ENCODE measurements at places on chromosomes 3 and 15. TPM values are rescaled to one million over a fixed set of nuclear protein-coding genes. Genes with fewer than 3 reads are reported as not detected.

GRCh38 chr3:72538070-72538745 is 310.0 kb downstream of the SHQ1 start:
- no peak overlapping the region for H3K27ac ChIP-seq
- H3K4me1 ChIP-seq: peaks cover 4% of the 10 kb centered on the region
- DNase-seq: no peak
- H3K36me3 ChIP-seq: peaks cover 1% of the 10 kb centered on the region

DNA sequence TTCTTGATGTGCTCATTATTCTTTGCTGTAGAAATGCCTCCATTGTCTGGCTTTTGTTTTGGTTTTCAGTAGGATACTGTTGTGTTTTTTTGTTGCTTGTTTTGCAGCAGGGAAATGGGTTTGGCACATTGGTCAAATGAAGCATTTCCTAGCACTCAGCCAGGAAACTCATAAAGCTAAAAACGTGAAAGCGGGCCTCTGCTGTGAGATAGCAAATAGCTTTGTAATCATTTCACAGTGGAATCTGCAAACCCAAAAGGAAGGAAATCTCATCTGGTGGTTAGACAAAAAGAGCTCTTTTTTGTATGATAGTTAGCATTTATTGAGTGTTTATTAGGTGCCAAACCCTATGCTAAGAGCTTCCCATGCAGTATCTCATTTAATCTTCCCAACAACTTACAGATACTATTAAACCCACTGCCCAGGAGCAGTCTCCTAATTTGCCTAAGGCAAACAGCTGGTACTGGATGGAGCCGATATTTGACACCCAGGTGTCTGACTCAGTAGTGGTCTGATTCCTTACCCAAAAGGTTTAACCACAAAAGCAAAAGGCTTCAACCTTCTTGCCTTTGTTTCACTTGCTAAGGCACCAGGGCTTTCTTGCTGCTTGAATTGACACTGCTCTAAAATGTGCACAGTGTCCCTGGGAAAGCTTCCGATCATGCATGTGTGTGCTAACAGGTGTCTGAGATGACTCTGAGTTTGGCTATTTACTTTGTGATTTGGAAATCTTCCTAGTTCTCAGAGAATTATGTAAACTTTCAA is 527.9 kb upstream of the MDFIC2 start:
- no peaks in the 10 kb centered on the region for H3K27me3 ChIP-seq
- no peaks in the 10 kb centered on the region for H3K36me3 ChIP-seq
- peaks cover 21% of the 10 kb centered on the region for H3K4me1 ChIP-seq
- no peak for DNase-seq
- H3K27ac ChIP-seq: no peak overlapping the region
- H3K4me3 ChIP-seq: no peak overlapping the region

DNA sequence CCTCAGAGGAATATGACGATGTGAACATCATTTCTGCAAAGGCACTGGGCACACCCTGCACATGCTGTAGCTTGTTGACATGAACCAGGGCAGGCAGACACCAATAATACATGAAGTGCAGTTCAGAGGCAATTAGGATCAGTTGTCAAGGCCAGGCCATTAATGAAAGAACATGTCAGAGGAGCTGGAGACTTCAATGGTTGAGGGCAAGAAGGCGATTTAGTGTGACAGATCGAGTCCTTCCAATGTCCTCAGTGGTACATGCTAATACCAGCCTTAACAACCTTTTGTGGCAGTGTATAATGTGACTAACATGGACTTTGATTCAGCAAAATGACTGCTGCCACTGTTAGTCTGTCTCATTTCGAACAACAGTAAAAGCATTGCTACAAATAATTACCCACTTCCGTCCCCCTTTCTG is 205.2 kb upstream of the NANOGP8 start:
- no peak for DNase-seq
- peak overlapping the region; percentile 17 for H3K27ac ChIP-seq
- peaks cover 10% of the 10 kb centered on the region for H3K36me3 ChIP-seq

Gene THBS1
- 367 TPM for total RNA-seq

Gene ADAMTS17
- 42.1 TPM for total RNA-seq

GRCh38 chr15:100769043-100769974 is 110.3 kb upstream of the ALDH1A3 start:
- H3K4me3 ChIP-seq: no peak overlapping the region
- H3K36me3 ChIP-seq: peaks cover 2% of the 10 kb centered on the region
- H3K27me3 ChIP-seq: no peaks in the 10 kb centered on the region

GRCh38 chr3:178732824-178733223 is 196.6 kb downstream of the KCNMB2 start:
- H3K27me3 ChIP-seq: no peaks in the 10 kb centered on the region
- peaks cover 29% of the 10 kb centered on the region for H3K4me1 ChIP-seq
- no peak overlapping the region for H3K27ac ChIP-seq
- H3K36me3 ChIP-seq: no peaks in the 10 kb centered on the region
- DNase-seq: no peak

- peaks cover 2% of the 10 kb centered on the region for H3K4me1 ChIP-seq
- DNase-seq: no peak
- no peak overlapping the region for H3K4me3 ChIP-seq
- H3K36me3 ChIP-seq: no peaks in the 10 kb centered on the region
- H3K27me3 ChIP-seq: peaks cover 8% of the 10 kb centered on the region
Measured at GRCh38 chr3:39707314-39707909, 102.0 kb upstream of the MYRIP start.

Gene CD80
- 0.18 TPM for total RNA-seq

GRCh38 chr3:172151651-172152649 is 112.6 kb downstream of the FNDC3B start:
- H3K27ac ChIP-seq: peak overlapping the region; percentile 97
- no peaks in the 10 kb centered on the region for H3K27me3 ChIP-seq
- H3K36me3 ChIP-seq: peaks cover under 1% of the 10 kb centered on the region
- H3K4me3 ChIP-seq: no peak overlapping the region

Gene SLC38A3
- total RNA-seq: 2.5 TPM

DNA sequence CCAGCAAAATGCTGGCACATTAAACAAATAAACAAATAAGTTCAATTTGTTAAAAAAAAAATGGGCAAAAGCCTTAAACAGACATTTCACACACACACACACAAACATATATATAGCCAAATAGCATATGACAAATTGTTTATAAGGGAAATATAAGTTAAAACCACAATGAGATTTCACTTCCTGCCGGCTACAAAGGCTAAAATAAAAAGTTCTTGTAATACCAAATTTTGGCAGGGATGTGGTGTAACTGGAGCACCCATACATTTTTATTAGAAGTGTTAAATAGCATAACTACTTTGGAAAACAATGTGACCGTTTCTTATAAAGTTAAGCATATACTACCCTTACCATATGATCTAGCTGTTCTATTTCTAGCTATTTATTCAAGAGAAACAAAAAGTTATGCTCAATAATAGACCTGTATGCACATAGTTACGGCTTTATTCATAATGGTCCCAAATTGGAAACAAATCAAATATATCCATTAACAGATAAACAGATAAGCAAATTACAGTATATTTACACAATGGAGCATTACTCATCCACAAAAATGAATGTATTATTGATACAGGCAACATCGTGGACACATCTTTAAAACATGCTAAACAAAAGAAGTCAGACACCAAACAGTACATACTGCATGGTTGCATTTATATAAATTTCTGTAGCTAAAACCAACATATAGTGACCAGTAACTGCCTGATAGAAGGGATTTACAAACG is 93.9 kb downstream of the EOMES start:
- DNase-seq: no peak
- H3K27me3 ChIP-seq: no peaks in the 10 kb centered on the region
- no peak overlapping the region for H3K27ac ChIP-seq
- H3K4me1 ChIP-seq: peaks cover 3% of the 10 kb centered on the region

DNA sequence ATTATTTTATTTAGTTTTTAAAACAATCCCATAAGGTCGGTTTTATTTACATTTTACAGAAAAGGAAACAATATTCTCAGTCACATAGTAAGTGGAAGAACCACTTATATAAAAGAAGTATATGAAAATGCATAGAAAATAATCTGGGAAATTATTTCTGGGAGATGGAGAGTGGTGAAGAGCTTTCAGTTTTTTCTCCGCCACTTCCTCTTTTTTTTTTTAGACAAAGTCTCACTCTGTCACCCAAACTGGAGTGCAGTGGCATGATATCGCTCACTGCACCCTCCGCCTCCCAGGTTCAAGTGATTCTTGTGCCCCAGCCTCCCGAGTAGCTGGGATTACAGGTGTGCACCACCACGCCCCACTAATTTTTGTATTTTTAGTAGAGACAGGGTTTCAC is 21.2 kb downstream of the RAD51 start:
- no peak overlapping the region for H3K27ac ChIP-seq
- DNase-seq: no peak
- no peaks in the 10 kb centered on the region for H3K4me1 ChIP-seq
- no peaks in the 10 kb centered on the region for H3K27me3 ChIP-seq
- H3K4me3 ChIP-seq: no peak overlapping the region

GRCh38 chr15:92811148-92811913 is 88.8 kb upstream of the CHD2 start:
- no peaks in the 10 kb centered on the region for H3K27me3 ChIP-seq
- DNase-seq: no peak
- peaks cover under 1% of the 10 kb centered on the region for H3K36me3 ChIP-seq
- H3K4me3 ChIP-seq: peak overlapping the region; percentile 79
- peaks cover 41% of the 10 kb centered on the region for H3K4me1 ChIP-seq

- H3K27ac ChIP-seq: peak overlapping the region; percentile 40
- H3K27me3 ChIP-seq: no peaks in the 10 kb centered on the region
- peaks cover 63% of the 10 kb centered on the region for H3K36me3 ChIP-seq
- H3K4me3 ChIP-seq: no peak overlapping the region
Measured at GRCh38 chr15:43469867-43470266, 23.1 kb downstream of the TP53BP1 start.

Gene CLDN16
- 0.11 TPM for total RNA-seq

DNA sequence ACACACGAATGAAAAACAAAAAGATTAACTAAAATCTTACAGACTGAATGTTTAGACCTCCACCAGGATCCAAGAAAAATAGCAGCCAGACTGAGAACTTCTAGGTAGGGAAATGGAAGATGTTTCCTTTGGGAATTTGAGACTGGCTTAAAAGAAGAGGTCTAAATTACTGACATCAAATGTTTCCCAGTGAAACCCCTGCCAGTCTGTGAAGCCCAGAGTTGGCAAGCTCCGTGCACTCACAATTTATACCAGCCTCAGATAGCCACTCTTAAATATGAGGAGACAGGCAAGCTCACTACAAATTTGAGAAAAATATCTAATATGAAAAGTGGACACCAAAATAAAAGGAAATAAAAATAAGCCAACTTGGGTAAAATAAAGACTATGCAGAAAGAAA is 700.5 kb upstream of the ZNF385D start:
- no peak overlapping the region for H3K4me3 ChIP-seq
- DNase-seq: no peak
- H3K4me1 ChIP-seq: peaks cover 3% of the 10 kb centered on the region
- peak overlapping the region; percentile 47 for H3K27ac ChIP-seq
- peaks cover 1% of the 10 kb centered on the region for H3K27me3 ChIP-seq
- no peaks in the 10 kb centered on the region for H3K36me3 ChIP-seq

DNA sequence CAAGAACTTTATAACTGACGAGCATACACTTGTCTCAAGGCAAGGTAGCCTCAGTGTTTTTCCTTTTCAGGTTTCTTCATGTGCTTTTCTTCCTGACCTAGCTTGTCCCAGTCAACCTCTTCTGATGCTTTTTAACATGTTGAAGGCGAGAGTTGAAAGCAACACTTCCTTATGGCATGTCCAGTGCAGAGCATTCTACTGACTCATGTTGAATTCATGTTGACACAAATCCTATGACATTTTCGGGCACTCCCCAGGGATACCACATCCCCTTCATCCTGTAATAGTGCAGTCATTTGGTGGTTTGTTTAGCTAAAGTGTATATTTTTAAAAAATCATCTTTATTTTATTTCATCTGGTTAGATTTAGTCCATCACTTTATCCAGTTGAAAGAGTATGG is 75.9 kb upstream of the CBLB start:
- H3K36me3 ChIP-seq: no peaks in the 10 kb centered on the region
- H3K4me3 ChIP-seq: no peak overlapping the region
- no peaks in the 10 kb centered on the region for H3K27me3 ChIP-seq
- peaks cover 25% of the 10 kb centered on the region for H3K4me1 ChIP-seq
- no peak for DNase-seq

Gene SPATA12
- not detected for total RNA-seq
